ENCODE measurements at places on chromosomes 4 and X.

DNA sequence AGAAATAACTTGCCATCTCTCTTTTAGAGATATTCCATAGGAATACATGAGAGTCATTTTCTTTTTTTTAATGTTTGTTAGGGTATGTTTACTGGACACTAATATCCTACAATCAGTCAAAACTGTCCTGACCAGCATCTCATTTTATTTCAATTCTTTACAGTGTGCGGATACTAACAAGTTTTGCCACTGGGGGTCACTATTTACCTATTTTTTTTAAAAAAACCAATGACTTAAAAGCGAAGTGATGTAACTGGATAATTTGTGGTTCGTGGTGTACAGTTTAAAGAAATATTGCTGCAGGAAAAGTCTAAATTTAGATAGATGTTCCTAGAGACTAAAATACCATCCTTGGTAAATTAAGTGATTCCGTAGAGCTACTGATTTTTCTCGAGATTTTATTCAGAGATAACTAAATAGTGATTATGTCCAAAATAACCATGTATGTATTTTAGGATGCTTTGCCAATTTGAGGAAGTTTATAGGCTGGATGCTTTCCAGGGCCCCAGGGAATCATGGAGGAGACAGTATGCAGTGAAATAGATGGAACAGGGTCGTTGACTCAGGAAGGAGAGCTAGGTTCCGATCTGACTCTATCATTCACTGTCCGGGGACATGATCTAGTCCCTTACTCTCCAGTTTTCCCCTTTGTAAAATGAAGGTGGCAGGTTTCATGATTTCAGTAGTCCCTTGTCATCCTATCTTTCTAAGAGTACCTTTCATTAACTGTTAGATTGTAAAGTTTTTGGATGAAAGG is 34.0 kb upstream of the GNPDA2 start:
- no peak for DNase-seq

DNA sequence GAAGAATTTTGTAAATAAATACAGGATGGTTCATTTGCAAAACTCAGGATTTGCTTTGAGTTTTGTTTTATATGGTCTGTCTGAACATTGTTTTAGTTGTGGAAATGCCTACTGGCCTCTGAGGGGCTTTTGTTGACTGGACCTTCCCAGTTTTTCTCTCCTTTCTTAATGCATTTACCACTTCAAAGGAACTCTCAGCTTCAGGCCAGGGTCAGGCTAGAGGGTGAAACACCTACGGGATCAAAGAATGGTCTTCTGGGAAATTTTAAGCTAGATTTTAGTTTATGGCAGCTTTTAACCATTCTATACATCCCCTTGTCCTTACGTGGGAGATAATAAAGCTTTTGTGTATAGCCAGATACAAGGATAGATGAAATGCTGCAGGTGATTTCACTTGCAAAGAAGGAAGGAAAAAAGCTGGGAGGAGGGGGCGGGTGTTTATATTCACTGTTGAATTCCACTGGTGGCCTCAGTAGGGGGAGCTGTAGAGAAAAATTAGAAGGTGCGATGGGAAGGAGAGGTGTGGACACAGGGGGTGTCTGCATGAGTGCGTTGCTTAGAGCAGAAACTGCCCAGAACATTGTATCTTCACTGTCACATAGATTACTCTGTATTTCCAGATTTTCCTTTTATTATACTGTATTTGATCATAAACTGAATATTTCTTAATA is 151.8 kb downstream of the TSPAN5 start:
- DNase-seq = no peak

- DNase-seq = no peak
Measured at GRCh38 chr4:113825272-113825671, 63.7 kb upstream of the CAMK2D start.

- no peak for DNase-seq
Measured at GRCh38 chrX:79138658-79139241, 5.7 kb upstream of the GPR174 start.

DNA sequence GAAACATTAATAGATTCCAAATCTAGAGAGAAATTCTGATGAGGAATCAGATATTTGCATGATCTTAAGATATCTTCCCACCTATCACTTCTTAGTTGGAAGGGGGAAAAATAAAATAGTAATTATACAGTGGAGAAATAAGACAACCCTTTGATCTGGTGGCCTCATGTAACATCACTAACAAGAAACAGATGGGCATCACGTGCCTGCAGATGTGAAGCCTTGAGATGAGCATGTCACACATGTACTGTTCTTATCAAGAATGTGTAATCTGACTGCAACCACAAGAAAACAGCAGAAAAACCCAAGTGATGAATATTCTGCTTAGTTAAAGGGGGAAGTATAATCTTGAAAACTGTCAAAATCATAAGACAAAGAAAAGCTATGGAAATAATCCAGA is 31.4 kb upstream of the NKX6-1 start:
- DNase-seq = no peak

DNA sequence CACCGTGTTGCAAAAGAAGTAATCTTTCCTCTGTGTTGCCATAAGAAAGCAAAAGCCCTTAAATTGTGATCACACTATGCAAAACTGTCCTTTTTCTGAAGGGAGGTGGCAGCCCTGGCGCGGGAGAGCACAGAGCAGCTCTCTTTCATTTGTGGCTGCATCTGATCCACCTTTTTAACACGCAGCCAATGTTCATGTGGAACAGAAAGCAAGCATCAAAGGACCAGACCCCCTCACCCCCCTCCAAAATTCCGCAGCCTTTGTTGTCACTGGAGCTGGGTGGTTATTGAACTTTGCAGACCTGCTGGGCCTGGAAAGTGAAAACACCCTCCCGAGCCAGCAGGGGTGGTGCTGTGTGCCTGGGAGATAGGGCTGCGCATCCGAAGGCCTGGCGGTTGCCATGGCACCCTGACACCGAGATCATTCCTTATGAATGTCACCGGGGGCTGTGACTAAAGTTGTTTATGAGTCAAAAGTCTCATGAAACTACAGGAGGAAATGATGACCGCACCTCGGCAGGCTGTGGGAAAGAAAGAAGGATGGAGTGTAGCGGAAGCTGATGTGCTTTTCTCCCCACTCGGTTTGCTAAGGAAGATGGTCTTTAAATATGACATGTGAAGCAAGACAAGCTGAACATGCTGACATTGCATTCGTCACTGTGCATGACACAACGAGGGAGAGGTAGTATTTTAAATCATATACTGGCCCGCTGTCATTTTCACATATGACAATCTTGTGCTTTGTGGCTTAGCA is 367.4 kb downstream of the UNC5C start:
- DNase-seq = no peak

All from suprapubic skin (tissue), 4 donors.